Caudate nucleus (tissue), 63 donors: ENCODE measurements at places on chromosomes 3 and 15.

- DNase-seq, result no peak
These were observed 245.3 kb upstream of the P2RY1 start for GRCh38 chr3:152589644-152590043.

DNA sequence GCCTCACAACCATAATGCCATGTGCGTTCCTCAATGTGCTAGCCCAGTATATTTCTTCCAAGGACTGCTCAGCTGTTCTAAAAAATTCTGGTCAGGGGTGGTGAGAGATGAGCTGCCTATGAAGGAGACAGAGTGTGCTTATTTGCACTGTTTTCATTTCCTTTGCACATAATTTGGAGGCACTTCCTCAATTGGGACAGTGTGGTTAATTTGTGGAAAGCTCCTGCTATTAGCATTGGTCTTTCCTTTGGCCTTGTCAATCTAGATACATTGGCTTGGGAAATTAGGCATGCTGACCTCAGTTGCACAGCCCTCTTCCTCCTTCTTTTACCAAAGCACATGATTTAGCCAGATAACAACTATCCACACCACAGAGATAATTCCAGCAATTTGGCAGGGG, 9.4 kb downstream of the FAM81A start:
- no peak for DNase-seq

- DNase-seq, result no peak
These were observed 84.6 kb downstream of the GREM1 start for GRCh38 chr15:32802286-32802936.

- DNase-seq, result no peak
These were observed 3.6 kb downstream of the PDIA3 start for GRCh38 chr15:43749690-43750345.

DNA sequence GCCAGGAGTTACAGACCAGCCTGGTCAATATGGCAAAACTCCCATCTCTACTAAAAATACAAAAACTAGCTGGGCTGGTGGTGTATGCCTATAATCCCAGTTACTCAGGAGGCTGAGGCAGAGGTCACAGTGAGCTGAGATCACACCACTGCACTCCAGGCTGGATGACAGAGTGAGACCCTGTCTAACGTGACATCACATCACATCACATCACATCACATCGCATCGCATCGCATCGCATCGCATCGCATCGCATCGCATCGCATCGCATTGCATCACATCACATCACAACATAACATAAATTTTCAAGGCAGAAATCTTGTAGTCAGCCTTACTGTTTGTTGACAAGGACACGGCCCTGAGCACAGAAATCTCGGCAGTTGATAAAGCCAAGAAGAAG, 44.4 kb downstream of the RBM6 start:
- no peak for DNase-seq

GRCh38 chr3:14938954-14939353, 8.4 kb upstream of the NR2C2 start:
- DNase-seq, result no peak

DNA sequence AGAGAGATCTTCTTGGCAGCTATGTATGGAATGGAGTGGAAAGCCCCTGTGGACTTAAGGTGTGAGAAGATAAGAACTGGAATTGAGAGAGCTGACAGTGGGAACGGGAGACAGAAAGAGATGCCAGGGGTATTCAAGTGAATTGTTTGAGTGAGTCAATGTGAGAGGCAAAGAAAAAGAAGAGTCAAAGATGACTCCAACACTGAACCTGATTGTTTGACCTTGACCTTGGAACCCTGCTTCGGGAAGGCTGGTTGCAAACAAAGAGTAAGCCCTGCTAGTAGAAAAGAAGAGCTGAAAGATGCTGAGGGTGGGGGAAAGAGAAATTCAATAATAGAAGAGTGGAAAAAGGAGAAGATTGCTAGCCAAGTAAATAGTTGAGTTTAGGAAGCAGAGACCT, 238.6 kb downstream of the BBX start:
- DNase-seq, result no peak

- DNase-seq, result no peak
These were observed 48.8 kb upstream of the PTX3 start for GRCh38 chr3:157387708-157388435.

DNA sequence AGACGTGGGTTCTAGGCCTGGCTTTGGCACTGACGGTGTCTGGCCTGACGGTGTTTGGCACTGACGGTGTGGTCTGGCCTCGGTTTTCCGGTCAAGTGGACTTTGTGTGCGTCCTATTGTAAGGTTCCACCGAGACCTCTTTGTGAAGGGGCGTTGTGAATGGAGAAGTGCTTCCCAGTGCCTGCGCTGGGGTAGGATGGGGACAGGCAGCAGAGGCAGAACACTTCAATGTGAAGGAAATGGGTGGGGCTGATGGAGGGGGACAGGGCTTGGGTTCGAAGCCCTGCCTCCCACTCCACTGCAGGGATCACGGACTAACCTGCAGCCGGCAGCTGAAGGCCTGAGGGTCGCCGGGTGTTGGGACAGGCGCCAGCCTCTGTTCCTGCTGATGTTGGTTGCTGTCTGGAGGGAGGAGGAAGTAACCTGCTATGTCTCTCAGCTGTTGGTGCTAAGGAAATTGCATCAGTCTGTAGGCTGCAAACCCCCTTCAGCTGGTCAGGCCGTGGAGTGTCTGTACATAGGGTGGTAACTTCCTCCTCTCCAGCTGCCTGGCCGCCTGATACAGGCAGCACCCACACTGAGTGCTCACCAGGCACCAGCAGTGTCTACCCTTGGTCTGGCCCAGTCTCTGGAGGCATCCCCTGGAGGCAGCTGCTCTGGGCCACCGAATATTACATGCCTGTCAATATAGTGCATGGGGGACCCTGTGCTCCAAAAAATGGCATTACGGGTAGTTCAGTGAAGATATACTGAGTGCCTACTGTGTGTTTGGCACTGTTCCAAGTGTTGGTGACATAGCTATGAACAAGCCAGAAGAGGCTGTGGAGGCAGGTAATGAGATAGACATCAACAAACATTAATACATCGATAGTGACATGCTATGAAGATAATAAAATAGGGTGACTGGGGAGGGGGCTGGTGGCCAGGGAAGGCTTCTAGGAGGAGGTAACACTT, 1.1 kb downstream of the TM6SF1 start:
- no peak for DNase-seq

- no peak for DNase-seq
These were observed 762 bp upstream of the ARL6 start for GRCh38 chr3:97763586-97764406.

GRCh38 chr15:46496491-46497115, 861.8 kb downstream of the SQOR start:
- no peak for DNase-seq

DNA sequence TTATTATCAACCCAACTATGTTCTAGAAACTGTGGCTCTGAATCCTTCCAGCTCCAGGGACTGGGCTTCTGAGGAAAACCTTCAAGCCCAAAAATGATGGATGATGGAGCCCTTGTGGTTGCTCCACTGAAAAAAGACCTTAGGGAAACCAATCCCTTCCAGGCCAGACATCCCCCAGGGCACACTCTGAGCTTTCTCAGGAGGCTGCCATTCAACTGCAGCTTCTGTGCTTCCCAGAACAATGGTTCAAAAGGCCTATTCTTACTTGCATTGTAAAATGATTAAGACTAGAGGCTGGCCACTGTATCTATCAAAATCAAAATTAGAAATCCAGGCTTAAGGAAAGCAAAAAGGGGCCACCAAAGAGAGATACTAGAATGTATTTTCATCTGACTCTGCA, 27.3 kb downstream of the EID1 start:
- DNase-seq, result no peak

GRCh38 chr3:57152151-57153143, 12.7 kb downstream of the IL17RD start:
- no peak for DNase-seq

- no peak for DNase-seq
These were observed 14.4 kb downstream of the REC114 start for GRCh38 chr15:73457334-73457733.

DNA sequence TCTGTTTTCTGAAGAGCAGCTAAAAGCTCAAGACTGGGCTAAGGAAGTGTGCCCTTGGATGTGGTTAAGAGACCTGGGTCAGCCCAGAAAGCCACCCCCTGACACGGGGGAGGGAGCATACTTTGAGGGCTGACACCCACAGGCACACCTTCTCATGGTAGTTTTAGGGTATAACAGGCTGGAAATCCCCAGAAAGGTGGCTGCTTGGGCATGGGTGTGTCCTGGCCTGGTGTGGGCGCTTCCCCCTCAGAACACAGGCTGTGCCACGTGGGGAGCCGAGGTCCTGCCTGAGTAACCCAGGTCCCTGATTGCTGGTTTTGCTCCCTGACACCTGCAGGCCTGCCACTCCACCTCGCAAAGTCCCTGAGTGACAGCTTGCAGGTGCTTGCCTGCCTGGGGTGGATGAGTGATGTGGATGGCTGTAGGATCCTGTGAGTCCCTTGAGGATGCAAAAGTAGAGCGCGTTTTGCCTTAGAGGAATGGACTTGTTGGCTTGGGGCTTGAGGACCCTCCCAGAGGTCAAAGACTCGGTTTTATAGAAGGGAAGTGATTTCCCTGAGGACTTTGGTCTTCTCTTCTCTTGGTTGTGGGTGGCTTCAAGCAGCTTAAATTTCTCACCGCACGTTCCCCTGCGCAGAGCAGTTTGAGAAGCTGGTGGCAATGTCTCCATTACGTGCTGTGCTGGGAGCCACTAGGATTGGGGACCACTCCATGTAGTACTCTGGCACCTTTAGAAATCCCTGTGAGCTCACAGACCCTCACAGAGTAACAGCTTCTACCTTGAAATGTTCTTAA, 94.4 kb downstream of the DNASE1L3 start:
- DNase-seq, result no peak

- no peak for DNase-seq
These were observed 90.6 kb downstream of the CNTN3 start for GRCh38 chr3:74523811-74524210.

GRCh38 chr15:37140531-37141058, 40.2 kb upstream of the MEIS2 start:
- DNase-seq, result no peak

GRCh38 chr15:79960502-79961212, 10.3 kb downstream of the BCL2A1 start:
- DNase-seq, result no peak

GRCh38 chr3:54427501-54427900, 305.1 kb downstream of the CACNA2D3 start:
- no peak for DNase-seq

GRCh38 chr3:165549037-165549436, 288.2 kb downstream of the BCHE start:
- DNase-seq, result no peak

DNA sequence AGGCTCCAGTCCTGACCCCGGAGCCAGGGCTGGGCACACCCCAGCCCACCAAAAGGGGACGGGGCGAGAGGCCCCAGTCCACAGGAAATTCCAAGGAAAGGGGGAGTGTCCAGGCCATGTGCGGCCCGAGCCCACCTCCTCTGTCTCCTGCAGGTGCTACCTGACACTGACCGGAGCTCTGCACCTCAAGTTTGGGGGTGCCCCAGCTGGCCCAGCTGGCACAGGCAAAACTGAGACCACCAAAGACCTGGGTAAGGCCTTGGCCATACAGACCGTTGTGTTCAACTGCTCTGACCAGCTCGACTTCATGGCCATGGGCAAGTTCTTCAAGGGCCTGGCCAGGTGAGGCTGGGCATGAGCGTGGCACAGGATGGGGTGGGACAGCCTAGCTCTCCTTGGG, 44.9 kb downstream of the DNAH1 start:
- DNase-seq, result no peak

DNA sequence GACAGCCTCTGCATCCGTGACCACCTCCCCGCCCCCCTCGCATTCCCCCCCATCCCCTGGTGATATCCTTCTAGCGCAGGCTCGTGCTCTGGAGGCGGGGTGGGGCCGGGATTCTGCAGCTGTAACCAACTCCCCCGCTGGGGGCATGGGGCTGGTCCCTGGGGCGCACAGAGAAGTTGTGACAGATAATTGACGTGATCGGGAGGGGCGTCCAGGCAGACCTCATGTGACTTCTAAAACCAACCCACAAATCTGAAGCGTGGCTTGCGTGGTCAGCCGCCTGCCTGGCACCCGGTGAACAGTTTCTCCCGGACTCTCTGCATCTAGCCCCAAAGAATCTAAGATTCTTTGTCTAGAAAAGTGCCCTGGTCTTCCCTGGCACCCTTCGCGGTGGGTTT, 100.6 kb upstream of the IGF1R start:
- no peak for DNase-seq
